ENCODE measurements at places on chromosomes 2 and 18.

- no peak for DNase-seq
Measured at GRCh38 chr18:12305930-12306629, 2.0 kb upstream of the TUBB6 start.

- no peak for DNase-seq
Measured at GRCh38 chr2:120105360-120105759, 92.5 kb downstream of the EPB41L5 start.

GRCh38 chr2:43227830-43228281 lies 1.4 kb upstream of the ZFP36L2 start:
- DNase-seq = no peak

DNA sequence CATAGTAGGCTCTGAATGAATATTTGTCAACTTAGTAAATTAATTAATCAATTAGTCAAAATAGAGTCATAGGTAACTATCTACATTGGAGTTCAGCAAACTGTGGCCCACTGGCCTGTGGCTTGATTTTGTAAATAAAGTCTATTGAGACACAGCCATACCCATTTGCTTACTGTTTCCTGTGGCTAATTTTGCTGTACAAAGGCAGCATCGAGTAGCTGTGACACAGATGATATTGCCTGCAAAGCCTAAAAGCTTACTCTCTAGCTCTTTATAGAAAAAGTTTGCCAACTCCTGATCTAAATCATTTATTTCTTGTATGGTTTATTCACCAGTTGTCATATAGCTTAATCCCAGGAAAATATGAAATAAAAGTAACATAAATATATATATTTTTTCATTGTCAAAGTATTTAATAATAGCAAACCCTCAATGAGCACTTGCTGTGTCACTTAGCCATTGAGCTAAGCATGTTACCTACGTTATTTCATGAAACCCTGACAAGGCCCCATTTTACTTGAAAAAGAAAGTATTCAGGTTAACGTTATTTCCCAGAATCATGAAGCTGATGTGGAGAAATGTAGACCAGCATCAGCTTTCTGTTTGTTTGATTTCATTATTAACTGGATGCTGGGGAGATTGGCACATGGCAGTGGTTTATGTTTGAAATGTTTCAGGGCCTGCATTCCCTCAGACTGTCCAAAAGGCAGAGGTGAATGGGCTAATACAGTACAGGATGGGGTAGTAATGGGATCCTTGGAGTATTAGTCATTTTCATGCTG lies 69.6 kb downstream of the ICOS start:
- DNase-seq = no peak

DNA sequence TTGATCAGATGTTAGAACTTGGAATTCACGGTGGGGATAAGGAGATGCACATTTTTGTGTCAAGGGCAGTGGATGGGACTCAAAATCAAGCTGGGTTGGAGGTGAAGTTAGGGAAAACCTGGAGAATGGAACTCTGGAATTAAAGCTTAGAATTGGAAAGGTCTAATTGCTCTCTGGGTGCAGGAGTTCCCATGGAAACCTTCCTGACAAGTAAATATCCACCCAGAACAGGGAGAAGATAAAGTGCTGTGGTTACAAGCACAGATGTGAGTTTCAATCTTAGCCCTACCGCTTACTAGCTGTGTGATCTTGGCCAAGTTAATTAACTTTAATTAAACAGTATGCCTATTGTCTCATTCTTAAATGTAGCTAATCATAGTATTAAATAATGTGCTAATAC lies 71.3 kb upstream of the TCF7L1 start:
- no peak for DNase-seq

Data from activated T-cell treated with anti-CD3 and anti-CD28 coated beads for 4 hours (primary cell).